ENCODE measurements at places on chromosomes 3 and 15.

GRCh38 chr15:51497806-51498205 is 124.8 kb downstream of the DMXL2 start:
- no peak for DNase-seq

GRCh38 chr3:129974833-129975704 is 549 bp downstream of the TRH start:
- no peak for DNase-seq

DNA sequence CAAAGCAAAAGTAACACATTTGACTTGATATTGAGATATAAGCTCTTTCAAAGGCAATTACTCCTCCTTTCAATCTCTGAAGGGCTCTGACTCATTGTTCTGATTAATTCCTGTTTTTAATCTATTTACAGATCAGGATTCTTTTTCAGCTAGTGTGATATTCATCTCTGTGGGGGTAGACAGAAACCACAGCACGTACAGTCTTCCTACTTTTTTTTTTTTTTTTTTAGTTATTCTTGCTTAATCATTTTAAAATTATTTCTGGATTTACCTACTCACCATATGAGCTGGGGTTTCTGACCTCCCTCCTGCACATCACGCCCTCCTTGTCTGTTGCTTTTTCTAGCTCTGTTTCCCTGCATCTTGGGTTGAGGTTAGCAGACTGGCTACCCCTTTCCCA is 1.4 kb downstream of the CNTN3 start:
- DNase-seq: no peak

DNA sequence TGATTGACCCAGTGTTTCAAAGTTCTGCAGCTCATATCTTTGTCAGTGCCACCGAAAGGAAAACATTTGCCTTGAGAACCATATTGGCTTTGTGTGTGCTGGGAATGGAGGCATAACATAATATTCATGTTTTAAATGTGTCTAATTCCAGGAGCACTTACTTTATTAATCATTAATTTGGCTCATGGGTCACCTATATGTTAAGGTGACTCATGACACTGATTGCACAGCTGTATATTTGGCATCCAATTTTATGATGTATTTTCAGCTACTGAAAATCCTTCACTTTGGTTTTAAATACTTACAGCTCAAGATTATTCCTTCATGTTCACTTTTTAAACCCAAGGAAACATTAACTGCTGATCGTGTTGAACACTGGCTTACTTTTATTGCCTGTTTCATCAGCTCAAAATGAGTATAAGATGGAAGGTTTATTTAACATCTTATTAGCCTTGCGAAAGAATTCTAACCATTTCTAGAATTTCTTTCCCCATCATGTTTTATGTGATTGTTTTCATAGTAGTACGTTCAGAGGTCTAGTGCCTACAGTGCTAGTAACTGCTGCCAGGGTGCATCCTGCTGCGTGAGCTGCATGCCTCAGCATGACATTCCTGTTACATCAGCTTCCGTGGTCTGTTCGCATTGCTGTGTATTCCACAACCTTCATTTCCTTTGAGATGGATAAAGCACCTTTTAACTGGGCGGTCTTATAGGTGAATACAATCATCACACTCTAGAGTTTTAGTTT is 63.7 kb downstream of the LRCH3 start:
- no peak for DNase-seq

- peak; percentile 61 for DNase-seq
Observed at GRCh38 chr3:177286034-177286433, 88.8 kb upstream of the TBL1XR1 start.

DNA sequence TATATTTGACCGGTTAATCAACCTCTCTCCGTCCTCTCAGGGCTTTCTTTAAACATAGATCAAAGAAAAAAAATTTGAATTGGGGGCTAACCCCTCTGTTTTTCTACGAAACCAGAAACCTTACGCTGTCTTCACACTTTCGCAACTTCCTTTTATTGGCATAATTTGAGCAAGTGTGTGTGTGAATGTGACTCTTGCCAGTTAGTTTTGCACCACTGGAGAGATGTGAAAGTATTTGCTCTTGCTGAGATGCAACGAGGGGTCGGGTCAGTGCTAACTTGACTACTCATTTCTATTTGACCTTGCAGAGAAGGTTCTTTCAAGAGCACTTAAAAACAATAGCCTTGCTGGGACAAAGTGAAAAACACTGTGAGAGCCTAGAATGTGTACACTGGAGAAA is 81.2 kb downstream of the FAM43A start:
- DNase-seq: no peak

DNA sequence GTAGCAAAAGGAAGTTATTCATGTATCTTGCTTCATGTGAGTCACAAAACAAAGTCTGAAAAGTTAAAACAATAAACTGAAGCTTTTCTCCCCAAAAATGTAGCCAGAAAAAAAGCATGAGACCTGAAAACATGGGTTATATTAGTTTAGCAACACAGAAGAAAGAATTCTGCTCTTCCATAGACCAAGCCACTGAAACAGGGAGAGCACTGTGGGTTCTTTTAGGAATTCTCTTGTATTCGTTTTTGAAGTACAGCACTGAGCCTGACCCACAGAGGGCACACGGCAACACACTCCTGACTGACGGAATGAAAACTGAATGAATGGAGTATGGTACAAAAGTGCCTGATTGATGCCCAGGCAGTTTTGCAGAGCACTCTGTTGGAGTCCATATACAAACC is 66.6 kb downstream of the TM4SF4 start:
- DNase-seq: no peak

DNA sequence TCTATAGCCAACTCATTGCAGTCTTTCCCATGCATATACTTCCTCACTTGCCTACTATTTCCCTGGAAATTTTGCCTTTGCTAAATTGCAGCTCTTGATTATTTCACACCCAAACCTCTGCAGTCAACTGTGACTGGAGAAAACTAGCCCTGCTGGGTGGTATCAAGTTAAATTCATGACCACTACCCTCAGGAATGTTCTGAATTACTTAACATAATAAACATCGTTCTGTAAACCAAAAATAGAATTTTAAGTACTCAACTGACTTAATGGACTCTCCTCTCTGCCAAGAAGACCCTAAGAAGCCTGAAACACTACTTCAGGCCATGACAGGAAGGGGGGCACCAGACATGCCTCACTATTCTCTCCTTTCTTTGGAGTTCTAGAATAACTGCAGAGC is 1278.0 kb upstream of the GBE1 start:
- DNase-seq: no peak

DNA sequence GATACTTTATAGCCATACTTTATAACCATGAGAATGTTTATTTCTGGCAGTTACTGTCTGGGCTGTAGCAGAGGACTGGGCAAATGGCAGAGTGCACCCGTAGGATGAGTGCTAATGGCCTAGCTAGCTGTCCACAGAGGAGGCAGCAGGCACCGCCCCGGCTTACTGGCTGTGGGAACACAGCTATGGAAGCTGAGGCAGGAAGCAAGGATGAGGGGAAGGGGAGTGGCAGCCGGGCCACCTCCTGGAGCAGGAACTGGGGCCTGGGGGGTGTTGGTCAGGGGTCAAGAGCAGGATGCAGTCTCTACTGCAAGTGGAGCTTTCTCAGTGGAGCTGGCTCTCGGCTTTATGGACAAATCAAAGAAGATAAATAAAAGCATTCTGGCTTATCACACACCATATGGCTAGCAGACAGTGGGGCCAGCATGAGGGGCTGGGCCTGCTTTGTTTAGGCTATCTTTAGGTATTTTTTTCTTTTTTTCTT is 316.8 kb upstream of the CTDSPL start:
- DNase-seq: no peak

DNA sequence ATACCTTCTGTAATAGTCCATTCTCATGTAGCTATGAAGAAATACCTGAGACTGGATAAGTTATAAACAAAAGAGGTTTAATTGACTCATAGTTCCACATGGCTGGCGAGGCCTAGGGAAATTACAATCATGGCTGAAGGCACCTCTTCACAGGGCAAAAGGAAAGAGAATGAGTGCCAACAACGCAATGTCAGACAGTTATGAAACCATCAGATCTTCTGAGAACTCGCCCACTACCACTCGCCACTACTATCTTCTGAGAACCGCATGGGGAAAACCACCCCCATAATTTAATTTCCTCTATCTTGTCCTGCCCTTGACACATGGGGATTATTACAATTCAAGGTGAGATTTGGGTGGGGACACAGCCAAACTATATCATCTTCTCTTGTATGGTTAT is 406.8 kb upstream of the CBLB start:
- no peak for DNase-seq

DNA sequence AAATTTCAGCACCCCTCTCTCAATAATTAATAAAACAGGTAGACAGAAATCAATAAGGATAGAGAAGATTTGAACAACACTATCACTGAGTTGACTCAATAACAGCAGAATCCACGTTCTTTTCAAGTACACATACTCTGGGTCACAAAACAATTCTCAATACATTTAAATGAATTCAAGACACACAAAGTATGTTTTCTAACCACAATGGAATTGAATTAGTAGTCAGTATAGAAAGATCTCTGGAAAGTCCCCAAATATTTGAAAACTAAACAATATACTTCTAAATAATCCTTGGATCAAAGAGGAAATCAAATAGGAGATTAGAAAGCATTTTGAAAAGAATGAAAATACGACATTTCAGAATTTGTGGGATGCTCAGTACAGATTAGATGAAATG is 40.0 kb downstream of the TKT start:
- no peak for DNase-seq

DNA sequence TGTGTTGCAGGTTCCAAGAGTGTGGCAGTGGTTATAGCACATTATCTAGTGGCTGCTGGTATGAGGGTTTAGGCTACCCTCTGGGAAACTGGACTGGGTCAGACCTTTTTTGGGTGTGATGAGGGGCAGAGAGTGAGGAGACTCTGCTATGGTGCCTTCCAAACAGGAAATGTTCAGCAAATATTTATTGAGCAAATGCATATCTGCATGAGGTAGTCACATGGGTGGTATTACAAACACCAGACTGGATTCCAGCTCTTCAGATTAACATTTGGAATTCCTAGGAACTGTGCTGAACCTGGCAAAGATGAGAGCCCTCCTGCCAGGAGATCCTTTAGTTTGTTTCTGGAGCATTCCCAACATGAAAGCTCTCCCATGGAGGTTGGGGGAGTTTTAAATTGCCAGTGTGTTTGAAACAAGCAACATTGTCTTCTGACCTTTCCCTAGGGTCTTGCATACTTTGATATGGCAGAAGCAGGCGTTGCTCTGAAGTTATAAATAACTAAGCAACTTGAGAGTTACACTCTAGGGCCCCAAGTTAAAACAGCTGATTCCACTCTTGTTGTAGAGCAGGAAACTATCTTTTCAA is 341.2 kb upstream of the C2CD4B start:
- DNase-seq: no peak

DNA sequence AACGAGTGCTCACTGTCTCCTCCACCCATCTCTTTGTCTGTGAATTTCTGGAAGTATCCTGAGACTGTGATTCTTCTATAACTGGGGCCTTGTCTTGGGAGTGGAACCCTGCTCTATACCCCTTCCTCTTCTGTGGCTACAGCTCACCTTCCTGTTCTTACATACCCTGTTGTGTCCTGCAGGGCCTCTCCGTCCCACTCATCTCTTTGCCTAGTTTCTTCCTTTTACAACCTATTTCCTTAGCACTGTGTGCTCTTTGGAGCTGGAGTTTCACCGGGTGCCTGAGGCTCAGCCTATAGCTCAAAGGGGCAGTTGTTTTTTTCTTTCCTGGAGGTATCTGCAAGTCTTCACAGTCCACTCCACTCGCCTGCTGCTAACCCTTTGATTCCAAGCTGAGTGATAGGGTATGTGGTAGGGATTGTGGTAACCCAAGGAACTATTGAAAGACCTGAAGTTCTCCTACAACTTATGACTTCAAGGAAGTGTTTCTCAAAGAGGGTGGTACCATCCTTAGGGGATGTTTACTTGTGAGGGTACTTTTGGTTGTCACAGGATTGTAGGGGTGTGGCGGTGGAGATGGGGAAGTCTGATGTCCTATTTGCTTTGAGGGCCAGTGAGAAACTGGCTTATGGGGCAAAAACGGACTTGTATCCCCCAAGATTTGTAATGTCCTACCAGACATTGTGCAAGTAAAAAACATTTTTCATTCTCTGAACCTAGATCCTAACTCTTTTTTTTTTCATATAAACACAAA is 66.6 kb upstream of the ARL8B start:
- no peak for DNase-seq

DNA sequence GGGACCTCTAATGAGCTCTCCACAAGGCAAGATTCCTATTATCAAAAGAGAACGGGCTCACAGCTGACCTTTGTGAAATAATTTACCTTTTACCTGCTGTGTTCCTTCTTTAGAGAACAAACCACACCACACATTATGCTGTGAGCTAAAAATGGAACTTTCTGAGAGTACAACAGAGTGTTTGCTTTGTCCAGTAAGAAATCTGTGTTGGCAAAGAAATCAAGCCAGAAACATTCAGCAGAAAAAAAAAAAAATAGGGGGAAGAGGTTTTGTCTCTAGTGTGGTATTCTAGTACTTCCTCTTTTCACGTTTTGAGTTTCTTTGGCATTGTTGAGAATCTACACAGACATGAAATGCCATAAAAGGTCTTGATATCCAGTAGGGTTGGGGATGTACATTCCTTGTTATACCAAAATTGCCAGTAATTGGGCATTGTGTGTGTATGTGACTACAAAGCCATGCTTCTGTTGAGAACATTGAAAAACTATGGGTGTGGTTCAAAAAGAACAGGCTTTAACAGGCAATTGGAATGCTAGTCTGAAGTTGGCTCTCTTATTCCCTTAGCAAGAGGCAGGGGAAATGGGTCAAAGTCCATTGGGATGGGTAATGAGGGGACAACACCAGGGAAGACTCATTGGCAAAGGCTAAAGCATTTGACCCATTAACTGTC is 273.5 kb downstream of the NEK10 start:
- DNase-seq: no peak

DNA sequence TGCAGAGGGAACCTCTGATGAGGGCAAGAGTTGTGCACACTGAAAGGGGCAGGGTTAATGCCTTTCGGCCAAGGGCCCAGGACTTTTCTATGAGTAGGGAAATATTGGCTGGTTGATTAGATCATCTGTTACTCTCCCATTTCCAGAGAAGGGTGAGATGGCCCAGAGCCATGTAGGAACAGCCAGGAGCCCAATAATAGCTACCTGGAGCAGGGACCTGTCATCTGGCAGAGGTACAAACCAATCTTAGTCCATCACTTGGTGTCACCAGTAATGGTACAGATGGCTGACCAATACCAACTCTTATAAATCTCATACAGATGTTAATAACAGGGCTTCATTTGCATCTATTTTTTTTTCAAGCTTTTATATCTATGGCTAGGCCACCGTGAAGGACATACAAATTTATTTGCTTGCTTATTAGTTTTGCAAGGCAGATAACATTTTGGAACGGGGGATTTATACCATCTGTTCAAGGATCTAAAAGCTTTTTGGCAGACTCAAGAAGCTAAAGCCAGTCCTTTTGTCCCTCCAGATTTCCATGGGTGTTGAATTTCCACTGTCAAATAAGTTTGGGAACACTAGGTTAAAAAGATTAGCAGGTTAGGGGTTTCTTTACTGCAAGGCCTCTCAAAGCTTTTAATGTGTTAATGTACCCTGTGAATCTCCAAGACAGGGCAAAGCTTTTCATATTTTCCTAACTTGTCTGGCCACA is 79.3 kb downstream of the TNIK start:
- DNase-seq: no peak

Measured in NCI-H187 treated with DMSO at 0.1 percent for 48 hours (cell line).